ENCODE measurements at places on chromosomes 11 and 22.

GRCh38 chr11:117042689-117043088, 55.5 kb downstream of the SIK3 start:
- DNase-seq = no peak

- DNase-seq = peak; percentile 61
Observed at GRCh38 chr11:119694334-119694733, 34.7 kb downstream of the NECTIN1 start.

DNA sequence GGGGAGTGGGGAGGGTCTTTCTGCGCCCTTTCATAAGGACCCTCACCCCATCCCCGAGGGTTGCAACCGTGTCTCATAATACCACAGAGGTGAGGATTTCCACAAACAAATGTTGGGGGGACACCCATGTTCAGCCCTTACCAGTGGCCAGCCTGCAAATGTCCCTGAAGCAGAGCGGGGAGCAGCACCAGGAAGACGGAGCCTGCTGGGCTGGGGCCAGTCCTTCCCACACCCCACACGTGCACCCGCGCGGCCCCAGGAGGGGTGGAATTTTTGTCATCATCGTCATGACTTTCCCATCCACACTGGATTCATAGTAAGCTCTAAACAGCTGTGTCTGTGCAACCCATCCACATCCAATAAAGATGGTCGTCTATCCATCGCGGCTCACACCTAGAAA, 409.8 kb downstream of the BRD1 start:
- no peak for DNase-seq

DNA sequence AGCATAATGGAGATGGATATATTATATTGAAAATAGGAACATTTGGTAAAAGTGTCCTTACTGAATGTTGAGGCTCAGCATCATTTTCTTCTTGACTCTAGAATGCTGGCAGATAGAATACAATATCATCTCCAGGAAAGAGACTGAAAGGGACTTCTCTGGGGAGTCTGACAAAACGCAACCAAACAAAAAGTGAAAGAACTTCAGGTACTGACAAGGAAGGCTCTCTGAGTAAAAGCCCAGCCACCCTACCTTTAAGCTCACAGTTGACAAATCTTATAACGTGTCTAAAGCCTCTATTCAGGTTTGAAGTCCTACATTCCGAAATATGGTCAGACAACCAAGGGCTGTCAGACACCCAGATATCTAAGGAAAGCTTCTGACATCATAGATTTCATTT, 590.8 kb downstream of the SOX6 start:
- no peak for DNase-seq

DNA sequence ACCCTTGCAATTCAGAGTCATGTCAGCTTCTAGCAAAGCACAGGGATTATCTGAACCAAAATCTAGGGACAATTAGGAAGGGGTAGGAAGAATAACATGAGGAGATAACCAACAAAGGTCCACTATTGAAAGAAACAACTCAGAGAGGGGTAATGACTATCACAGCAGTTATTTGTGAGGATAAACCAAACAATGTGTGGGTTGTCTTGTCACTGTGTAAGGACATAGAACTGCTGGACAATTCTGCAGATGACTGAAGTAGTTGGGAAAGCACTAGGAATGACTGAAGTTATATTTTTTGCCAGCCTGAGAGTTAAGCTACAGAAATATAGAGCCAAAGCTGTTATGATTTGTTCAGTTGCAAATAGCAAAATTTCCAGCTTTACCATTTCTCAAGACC, 858.4 kb upstream of the CCDC90B start:
- no peak for DNase-seq

- peak; percentile 71 for DNase-seq
Observed at GRCh38 chr11:18650859-18651557, 16.9 kb upstream of the SPTY2D1 start.

Measured in MCF 10A (cell line).